ENCODE measurements at places on chromosomes 12 and 14.

DNA sequence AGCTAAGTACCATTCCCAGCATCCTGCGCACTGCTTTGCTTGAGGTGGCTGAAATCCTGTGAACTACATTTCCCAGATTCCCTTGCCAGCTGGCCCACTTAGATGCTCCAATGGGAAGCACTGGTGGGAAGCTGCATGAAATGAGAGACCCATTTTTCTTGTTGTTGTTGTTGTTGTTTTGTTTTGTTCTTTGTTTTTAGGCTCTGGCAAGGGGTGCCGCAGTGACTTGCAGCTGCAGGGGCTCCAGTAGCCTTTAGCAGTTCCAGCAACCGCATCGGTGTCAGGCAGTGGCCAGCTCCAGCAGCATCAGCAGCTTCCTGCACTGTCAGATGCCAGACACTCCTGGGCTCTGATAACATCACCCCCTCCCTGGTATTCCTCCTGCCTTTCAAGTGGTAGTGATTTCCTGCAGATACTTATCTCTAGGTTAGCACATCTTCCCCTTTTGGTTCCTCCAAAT, 8.8 kb upstream of the EGLN3 start:
- DNase-seq = no peak

DNA sequence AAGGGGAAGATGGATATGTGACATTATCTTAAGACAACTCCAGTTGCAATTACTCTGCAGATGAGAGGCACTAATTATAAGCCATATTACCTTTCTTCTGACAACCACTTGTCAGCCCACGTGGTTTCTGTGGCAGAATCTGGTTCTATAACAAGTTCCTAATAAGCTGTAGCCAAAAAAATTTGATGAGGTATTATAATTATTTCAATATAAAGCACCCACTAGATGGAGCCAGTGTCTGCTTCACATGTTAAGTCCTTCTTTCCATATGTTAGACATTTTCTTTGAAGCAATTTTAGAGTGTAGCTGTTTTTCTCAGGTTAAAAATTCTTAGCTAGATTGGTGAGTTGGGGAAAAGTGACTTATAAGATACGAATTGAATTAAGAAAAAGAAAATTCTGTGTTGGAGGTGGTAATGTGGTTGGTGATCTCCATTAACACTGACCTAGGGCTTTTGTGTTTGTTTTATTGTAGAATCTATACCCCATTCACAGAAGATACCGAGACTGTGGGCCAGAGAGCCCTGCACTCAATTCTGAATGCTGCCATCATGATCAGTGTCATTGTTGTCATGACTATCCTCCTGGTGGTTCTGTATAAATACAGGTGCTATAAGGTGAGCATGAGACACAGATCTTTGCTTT, 36.9 kb downstream of the PSEN1 start:
- DNase-seq = peak; percentile 31

DNA sequence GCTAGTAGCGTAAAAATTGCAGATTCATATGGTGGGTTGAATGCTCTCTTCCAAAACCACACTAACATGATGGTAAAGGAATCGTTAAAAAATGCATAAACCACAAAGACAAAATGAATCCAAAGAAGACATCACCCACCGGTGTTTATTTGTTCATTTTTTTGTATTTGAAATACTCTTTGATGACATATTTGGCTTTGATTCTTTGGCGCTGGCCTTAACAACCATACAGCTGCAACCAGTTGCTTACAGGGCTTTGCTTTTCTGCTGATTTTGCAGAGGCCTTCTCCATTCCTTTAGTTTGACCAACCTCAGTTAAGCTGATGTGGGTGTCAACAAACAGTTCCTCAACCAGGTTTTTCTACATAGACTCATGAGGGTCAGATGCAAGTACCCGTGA, 103.5 kb downstream of the CACNA1C start:
- DNase-seq = no peak

DNA sequence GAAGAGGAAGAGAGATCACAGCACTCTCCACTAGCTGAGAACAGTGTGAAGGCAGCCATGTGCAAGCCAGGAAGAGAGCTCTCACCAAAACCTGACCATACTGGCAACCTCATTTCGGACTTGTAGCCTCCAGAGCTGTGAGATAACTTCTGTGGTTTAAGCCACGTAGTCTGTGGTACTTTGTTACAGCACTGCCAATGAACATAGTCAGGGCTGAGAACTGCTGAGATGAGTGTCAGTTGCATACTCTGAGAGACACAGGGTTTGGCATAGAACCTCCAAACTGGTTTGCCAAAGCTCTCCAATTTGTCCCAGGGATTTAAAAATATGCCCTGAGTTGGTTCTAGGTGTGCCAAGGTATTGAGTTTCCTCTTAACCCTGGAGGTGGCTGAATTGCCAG, 218.6 kb downstream of the ATP23 start:
- DNase-seq = no peak

DNA sequence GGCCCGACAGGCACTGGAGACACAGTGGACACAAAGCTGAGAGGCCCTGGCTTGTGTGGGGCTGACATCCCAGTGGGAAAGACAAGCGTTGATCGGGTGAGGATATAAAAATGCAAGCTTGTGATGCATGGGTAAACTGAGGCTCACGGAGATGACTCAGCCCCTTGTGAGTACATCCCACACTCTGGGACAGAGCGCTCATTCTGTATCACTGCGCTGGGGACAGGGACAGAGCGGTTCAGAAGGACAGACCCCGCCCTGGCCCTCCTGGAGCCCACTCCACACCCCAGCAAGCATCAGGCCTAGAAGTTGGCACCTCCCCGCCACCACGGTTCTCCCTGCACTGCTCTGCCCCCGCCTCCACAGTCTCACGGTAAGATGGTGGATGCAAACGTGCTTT, 156.3 kb downstream of the PIWIL1 start:
- no peak for DNase-seq

DNA sequence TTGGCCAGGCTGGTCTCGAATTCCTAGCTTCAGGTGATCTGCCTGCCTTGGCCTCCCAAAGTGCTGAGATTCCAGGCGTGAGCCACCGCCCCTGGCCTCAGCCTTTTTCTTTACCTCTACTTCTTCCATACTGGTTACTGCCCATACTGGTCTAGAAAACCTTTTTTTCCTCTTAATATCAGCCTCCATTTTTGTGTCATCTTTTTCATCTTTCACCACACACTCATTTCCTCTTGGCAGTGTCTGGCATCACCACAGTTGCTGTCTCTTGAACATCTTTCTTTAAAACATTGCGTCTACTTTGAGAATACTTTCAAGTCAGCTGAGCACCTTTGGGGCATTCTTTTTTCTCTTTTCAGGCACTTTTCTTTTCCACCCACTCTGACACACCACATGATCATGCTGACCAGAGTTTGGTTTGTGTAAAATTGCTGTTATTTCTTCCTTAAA, 32.7 kb downstream of the DDX47 start:
- no peak for DNase-seq

- no peak for DNase-seq
Observed at GRCh38 chr14:105878125-105878524, 351.7 kb downstream of the TMEM121 start.

GRCh38 chr14:54229136-54229535, 167.7 kb upstream of the CDKN3 start:
- DNase-seq = no peak

- DNase-seq = no peak
Observed at GRCh38 chr14:89165189-89166181, 251.5 kb downstream of the FOXN3 start.

DNA sequence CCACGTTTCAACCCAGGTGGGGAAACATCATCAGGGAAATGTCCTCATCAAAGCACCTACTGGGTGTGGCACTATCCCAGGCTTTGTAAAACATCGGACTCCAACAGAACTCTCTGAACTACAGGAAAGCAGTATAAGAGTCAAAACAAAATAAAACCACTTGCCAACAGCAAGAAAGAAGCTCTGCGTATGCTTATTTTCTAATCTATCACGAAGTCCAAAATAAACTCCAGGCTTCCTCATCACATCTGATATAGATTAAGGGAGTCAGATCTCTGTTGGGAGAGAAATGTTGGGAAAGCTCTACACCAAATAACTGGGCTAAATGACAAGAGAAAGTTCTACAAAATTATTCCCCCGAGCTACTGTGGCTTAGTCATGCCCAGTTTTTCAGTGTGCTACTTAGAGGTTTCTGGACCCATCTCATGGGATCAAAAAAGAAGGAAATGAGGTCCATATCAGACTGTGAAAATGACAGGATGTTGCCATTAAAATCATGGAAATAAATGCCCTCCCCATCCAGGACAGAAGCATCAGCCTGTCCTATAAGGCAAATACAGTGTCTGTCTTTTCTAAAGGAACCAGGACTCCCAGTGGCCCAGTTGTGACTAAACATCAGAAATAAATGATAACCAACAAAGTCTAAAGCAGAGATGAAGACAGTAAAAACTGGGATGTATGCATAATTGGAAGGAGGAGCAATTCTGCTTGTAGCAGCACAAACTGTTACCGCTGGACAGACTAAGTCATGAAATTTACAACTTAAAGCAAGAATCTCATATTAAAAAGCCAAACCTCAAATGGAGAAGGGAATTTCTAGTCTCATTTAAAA, 149.5 kb downstream of the STXBP6 start:
- DNase-seq = no peak

- DNase-seq = peak; percentile 26
Observed at GRCh38 chr12:51381226-51382079, 9.8 kb downstream of the GALNT6 start.

- DNase-seq = no peak
Observed at GRCh38 chr12:112130441-112130998, 5.2 kb downstream of the TRAFD1 start.

- DNase-seq = no peak
Observed at GRCh38 chr12:4114986-4115385, 158.6 kb upstream of the CCND2 start.

DNA sequence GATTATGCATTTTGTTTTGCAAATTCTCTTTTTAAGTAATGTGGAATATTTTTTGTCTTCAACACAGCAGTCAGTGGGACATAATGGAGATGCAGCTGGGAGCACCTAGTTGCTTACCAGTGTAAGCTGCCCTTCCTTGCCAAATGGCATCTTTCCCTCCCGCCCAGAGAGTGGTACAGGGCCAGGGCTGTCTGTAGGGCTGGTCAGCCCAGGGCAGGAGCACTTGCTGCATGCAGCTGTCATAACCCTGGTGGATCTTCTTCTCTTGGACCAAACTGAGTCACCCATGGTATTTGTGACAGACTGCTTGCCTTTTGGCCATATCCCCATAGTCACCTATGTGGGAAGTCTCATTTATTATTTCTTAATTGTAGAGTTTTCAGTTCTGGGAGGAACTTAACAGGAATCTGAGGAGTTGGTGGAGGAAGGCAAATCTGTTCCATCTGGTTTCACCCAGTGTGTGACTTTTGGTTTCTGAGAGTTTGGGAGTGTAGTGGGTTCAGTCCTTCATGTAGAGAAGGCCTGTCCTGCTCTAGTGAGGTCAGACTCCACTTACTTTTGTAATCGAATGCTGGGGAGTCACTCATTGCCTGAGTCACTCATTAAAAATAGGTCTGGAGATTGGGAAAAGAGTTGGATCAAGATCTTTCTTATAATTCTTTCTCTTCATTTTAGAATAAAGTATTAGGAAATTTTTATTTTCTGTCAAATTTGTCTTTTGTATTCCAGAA, 62.0 kb upstream of the ASPG start:
- no peak for DNase-seq

- no peak for DNase-seq
Observed at GRCh38 chr12:1044696-1045095, 53.7 kb downstream of the ERC1 start.
